Kasumi-1 (cell line): ENCODE measurements at places on chromosomes 4 and X.
A peak's percentile ranks its signal among the peaks of the same experiment; 100 is the strongest.

- no peak for DNase-seq
Measured at GRCh38 chrX:84358271-84358670, 144.0 kb downstream of the HDX start.

- DNase-seq, result no peak
Measured at GRCh38 chrX:2315434-2315833, 185.3 kb downstream of the DHRSX start.

- DNase-seq, result peak; percentile 45
Measured at GRCh38 chrX:155215443-155216178, 649 bp upstream of the VBP1 start.

DNA sequence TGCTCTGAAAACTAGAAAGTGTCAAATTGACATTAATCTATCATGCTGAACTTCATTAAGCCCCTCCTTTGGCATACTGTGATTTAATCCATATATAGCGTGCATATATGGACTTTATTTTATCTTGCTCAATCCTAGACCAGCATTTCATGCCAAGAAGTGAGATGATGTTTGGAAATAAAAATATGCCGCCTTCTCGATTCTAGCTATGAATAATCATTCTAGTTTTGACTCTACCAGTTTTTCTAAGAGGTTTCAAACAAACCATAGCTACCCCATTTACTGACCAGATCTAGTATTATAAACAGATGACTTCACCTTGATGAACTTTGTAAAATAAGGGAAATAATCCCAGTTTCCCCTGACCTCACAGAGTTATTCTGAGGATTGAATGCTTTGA is 95.0 kb downstream of the ARX start:
- DNase-seq, result no peak

DNA sequence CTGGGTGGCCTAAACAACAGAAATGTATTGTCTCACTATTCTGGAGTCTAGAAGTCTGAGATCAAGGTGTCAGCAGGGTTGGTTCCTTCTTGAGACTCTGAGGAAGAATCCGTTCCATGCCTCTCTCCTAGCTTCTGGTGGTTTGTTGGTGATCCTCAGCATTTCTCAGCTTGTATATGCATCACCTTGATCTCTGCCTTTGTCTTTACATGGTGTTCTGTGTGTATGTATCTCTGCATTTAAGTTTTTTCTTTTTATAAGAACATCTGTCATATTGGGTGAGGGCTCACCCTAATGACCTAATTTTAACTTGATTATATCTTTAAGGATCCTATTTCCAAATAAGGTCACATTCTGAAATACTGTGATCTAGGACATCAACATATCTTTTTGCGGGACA is 50.6 kb upstream of the CD40LG start:
- DNase-seq, result no peak

- no peak for DNase-seq
Measured at GRCh38 chrX:149275836-149276235, 229.3 kb downstream of the IDS start.

DNA sequence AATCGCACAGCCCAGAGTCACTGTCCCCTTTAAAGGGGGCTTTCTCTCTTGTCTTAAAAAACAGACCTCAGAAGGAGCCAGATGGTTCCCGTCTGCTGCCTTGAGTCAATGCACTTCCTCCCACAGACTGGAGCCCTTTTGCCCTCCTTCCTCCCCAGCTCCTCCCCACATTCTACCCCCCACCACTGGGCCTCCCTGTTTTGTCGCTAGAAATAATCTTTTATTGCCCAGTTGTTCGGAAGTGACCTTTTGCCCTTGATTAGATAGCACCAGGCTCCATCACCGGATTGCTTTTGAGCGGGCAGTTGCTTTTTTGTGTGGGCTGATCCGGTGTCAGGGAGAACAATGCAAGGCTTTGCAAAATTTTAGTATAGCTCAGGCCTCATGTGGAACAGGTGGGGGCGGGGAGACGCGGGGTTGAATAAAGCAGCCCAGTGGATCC is 47.7 kb downstream of the SPRY1 start:
- peak; percentile 95 for DNase-seq

DNA sequence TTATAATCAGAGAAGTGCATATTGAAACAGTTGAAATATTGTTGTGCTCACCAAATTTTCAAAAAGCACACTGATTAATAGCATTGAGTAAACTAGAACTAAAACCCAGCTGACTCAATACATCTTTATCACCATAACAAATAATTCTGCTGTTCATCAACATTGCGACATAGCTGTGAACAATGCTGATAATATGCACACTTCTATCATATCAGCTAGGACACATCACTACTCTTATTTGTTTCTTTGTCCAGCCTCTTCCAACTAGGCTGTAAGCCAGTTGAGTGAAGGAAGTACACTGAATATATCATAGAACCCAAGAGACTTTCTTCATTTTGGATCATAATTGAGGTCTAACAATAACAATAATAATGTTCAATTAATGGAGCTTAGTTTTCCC is 349.7 kb downstream of the IQCM start:
- no peak for DNase-seq

DNA sequence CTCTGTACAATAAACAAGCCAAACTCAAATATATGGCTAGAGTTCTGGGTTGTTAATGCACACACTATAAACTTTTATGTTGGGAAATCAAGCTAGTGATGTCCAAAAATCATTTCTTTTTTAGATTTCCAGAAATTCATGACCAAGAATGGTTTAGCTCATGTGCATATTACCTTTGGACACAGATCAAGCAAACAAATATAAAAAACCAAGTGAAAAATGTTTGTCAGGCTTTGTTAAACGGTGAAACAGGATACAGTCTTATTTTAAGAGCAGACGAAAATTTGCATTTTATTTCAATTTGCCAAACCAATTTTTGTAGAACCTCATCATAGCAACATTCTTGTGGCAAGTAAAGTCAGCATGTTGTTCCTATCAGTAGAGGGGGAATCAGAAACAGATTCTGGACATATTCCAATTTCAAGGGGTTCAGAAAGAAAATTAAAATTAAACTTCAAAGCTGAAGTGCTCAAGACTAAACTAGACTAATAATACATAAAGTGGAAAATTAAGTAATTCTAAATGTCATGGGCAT is 413.6 kb downstream of the TRIML1 start:
- DNase-seq, result no peak

DNA sequence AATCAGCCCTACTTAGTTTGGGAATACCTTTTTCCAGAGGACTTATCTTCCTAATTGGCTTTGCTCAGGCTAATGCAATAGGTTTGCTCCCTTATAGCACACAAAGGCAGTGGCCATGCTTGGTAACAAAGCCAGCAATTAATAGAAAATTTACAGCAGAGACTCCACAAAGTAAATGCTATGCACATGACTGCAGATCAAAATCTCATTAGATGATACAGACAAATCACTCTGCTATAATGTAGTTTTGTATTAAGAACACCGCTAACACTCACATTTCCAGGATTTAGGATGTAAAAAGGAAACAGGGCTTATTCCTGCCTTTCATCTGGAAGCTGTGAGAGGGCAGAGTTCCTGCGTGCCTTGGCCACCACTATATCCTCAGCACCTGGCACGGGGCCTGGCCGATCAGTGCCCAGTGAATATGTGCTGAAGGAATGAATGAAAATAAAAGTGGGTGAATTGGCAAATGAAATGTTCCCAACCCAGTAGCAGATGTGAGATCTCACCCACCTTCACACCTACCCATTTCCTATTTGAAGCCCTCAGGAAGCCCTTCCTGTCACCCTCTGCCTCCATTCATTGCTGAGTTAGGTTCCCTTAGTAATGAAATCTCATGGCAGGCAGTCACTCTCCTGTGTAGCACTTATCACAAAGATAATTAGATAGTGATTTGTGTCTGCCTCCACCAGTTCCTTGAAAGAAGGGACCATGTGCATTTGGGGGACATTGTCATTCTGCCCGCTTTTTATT is 5.1 kb downstream of the SEPTIN6 start:
- no peak for DNase-seq
